Cardiac fibroblast (primary cell): ENCODE measurements at places on chromosomes 2 and 18.

GRCh38 chr2:152875701-152876695 is 157.6 kb downstream of the ARL6IP6 start:
- DNase-seq = peak; percentile 13

DNA sequence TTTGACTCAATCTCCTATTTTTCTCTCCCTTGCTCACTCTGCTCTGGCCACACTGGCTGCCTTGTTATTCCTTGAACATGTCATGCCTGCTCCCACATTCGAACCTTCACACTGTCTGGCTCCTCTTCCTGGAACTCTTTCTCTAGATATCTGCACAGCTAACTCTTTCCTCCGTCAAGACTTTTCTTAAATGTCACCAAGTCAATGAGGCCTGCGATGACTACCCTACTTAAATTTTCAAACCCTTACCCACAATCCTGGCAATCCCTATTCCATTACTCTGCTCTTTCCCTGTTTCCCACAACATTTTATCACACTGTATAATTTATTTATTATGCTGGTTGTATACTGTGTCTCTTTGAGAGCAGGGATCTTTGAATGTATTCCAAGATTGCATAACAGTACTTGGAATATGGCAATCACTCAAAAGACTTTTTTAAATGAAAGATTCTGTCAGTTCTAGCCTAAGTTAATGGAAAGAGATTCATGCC is 206.2 kb downstream of the SRBD1 start:
- no peak for DNase-seq

DNA sequence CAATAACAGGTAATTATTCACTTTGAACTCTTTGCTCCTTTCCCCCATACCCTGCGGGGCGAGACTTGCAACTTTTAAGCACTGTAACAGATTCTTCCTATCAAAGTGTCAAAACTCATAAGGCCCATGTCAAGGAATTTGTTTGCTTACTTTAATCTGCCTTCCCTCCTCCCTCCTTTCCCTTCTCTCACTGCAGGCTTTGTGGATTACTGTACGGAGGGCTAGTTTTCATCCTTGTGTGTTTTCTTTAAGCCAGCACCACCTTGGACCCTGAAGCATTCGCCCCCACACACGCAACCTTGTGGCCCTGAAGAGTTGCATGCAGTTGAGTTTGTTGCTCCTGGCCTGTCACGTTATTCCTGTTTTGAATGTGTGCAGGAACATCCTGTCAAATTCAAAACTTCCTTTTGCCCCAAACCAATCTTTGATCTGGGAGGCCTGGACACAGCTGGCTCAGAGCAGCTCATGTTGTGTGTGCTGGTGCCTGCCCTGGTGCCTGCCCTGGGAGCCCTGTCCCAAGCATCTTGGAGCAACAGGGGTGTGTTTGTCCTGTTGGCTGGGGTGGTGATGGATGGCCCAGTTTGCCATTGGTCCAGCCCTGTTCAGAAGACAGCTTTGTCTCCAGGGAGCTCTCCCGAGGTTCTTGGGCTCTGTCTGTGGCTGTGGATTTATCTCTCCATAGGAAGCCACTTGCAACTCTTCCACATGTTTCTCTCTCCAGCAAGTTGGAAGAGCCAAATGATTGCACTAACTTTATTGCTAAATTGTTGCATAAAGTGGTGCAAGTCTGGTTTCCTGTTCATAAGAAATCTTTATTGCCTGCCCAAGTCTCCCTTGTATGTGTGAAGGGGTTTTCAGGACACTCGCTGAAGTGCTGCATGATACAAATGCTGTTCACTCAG is 199.6 kb downstream of the VAPA start:
- DNase-seq = peak; percentile 58

DNA sequence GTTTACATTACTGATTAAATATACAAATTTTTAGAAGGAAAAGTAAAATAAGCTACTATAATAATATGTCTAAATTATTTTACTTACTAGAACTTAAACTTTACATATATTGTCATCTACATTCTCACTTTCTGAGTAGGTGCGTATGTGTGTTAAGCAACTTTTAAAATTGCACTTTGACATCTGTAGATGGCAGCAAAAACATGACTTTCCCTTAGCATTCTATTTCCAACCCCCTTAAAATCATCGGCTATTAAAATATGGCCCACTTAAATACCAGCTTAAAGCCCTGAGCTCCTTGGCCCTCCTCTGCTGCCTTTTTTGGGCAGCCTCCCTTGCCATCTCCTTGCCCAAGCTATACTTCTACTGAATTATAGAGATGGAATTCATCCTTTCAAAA is 78.0 kb downstream of the UPP2 start:
- peak; percentile 37 for DNase-seq

DNA sequence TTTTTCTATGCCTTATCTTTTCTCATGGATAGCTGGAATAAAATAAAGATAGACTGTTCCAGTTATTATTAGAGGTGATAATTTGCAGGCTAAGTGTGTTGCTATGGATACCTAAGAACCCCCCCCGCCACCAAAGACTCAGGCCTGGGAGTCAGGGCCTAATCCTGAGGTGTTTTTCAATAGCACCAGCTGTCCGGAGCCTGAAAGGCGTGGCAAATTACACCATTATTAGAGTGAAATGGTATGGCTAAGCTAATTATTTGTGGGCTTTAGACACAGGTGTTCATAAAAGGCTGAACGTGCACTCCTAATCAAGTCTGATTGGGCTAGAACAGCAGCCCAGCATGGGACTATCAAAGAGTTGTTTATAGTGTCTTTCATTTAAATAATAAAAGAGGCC is 293.2 kb upstream of the DCC start:
- no peak for DNase-seq
